Esophagus squamous epithelium (tissue), 5 donors: ENCODE measurements at places on chromosomes 11 and 22.

GRCh38 chr11:47495011-47495855 lies 46.3 kb upstream of the RAPSN start:
- DNase-seq = no peak

- DNase-seq = no peak
These were observed 104.0 kb downstream of the PDE2A start for GRCh38 chr11:72569966-72570892.

DNA sequence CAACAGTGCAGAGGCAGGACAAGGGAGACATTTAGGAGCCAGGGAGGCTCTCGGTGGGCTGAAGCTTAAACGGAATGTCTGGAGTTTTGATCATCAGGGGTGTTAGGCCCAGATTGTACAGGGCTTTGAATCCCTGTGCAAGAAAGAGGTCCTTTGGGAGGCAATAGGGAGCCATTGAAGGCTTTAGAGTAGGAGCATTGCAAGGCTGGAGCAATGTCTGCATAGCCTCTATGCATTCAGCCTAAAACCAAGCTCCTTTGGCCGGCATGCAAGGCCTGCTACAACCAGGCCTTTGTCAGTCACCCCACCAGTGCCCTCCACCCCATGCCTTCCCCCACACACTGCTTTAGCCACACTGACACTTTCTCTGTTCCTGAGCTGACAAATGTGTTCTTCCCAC lies 47.4 kb upstream of the FGF3 start:
- no peak for DNase-seq

GRCh38 chr11:87036756-87037449 lies 831 bp upstream of the TMEM135 start:
- no peak for DNase-seq

DNA sequence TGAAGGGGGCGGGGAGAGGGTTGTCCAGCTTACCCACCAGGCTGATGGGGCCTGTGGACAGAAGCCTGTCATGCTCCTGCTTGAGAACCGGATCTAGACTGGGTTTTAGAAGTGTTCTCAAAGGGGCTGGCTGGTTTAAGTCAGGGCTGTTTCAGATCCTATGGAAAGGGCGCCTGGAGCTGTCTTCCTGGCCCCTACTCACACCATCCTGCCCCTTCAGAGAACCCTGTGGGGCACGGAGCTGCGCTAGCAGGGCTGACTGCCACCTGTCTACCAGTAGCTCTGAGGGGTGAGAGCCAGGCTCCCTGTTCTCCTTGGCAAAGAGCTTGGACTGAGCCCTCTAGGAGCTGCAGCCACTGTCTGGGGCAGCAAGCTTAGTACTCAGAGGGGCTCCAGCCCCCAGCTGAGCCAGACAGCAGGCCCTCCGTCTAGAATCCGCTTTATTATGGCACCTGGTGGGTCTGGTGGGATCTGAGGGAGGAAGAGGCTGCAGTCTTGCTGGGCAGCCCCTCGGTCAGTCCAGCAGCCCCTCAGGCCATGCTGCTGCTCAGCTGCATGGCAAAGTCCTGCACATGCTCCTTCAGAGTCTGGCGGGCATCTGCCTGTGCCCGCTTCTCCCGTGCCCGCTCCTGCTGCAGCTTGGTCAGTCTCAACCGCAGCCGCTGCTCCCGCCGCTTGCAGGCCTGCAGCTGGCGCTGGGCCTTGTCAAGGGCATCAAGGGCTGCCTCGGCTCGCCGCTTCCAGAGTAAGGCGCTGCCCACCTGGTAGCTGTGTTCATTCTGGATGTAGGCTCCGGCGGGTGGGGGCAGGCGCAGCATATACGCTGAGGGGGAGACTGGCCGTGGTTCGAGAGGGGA lies 2.3 kb downstream of the THAP7 start:
- DNase-seq = no peak

DNA sequence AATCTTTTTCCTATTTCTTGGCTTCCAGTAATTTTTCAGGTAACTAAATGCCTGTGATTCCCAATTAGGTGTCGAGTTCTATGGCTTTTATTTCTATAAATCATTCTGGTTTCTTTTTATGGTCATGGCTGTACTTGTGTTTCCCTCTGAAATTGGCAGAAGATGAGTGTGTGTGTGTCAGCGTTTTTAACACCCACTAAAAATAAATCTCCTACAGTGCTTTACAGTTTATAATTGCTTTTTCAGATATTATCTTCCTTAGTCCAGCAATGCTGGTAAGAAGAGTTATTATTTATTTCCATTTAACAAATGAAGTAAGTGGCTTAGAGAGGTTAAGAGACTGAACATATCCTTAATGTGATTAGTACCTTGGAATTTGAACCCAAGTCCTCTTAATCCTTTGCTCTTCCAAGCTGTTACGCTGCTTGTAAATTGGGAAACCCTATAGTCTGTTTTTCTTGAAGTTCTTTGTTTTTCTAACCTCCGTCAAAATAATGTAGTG lies 125.2 kb downstream of the TEAD1 start:
- no peak for DNase-seq

DNA sequence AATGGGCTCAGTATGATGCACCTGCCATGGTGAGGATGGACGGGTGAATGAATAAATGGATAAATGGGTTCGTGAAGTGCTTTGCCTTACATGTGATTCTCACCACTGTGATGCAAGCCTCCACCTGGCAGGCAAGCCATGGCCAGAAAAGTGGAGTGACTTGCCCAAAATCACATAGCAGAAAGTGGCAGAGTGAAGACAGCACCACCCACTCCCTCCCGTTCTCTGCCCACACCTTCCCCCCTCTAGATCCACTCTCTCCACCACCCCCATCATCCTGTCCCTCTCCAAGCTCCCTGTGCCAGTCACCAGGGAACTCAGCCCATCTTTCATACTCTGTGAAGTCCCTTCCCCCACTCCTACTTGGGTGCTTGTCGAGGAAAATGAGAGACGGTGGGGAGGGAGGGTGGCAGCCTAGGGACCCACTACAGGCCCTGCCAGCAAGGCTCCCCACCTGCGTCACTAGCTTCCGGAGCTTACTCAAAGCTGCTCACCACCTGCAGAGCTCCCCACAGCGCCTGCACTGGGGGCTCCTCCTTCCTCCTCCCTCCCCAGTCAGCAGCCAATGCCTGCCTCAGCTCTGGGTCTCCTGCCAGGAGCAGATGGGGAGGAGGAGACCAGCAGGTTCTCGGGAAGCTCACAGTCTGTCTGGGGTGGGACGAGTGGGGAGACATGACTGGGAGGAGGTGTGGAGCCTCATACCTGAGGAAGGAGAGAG lies 82.3 kb downstream of the PDE2A start:
- DNase-seq = no peak

DNA sequence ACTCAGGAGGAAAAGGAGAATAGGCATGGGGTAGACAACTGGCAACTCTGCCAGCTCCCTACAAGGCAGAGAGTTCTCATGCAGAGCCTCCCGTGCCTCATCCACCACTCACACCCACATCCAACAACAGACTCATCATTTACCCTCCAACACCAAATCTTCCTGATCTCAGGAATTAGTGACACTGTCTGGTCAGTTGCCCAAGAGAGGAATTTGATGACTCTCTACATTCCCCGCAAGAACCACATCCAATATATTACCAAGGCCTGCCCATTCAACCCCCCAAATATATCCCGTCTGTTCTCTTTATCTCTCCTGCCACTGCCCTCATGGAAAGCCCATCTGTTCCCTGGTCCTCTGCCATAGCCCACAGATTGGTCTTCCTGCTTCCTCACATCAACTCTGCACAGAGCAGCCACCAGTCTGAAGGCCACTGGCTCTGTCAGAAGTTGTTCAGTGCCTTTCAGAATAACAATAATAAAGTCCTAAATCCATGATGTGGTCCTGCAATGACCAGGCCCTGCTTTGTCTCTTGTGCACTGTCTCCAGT lies 57.5 kb upstream of the CD82 start:
- no peak for DNase-seq

- no peak for DNase-seq
These were observed 116.0 kb downstream of the RBFOX2 start for GRCh38 chr22:35912658-35913057.

GRCh38 chr11:36258730-36259360 lies 30.4 kb downstream of the COMMD9 start:
- DNase-seq = no peak

DNA sequence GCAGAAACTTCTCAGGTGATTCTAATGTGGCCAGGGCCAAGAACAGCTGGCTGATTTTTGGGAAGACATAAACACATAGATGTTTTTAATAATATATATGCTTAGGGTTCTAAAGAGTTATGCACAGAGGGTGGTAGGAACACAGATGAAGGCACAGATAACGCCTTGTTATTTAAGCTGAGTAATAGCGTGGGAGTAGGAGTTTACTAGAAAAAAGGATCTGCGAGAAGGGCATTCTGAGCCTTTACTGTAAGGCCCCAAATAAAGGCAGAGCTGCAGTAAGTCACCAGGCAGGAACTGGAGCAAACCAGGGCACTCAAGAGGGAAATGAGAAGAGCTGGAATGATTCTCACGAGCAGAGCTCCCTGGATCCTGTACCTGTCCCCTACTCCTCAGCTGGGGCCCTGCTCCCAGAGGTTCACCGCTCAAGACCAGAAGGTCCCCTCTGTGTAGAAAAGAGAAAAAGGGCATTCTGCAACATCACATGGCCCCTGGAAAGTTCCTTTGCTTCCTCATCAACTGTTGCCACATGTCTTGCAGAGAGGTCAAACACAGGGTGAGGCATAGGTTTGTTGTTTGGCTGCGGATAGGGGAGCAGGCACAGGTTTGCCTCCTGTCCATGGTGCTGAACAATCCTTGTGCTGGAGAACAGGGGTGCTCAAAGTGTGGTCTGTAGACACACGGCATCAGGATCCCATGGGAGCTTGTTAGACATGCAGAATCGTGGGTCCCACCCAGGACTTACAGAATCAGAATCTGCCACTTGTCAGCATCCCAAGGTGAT lies 125.7 kb downstream of the TENM4 start:
- DNase-seq = no peak

DNA sequence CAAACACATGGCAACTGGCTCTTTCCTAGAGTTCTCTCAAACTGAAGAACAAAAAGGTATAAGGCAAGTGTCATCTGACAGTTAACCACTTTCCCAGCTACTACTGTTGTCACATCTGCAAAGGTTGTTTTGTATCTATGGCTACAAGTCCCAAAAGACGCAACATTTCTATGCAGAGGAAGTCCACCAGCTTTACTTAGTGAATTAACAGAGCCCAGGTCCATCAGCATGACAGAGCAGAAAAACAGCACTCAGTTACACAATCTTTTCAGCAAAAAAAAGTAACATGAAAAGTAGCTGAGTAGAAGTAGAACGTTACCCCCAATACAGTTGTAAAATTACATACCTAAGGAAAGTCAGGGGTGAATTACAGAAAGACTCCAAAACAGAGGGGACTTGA lies 12.1 kb downstream of the CPSF7 start:
- DNase-seq = no peak

DNA sequence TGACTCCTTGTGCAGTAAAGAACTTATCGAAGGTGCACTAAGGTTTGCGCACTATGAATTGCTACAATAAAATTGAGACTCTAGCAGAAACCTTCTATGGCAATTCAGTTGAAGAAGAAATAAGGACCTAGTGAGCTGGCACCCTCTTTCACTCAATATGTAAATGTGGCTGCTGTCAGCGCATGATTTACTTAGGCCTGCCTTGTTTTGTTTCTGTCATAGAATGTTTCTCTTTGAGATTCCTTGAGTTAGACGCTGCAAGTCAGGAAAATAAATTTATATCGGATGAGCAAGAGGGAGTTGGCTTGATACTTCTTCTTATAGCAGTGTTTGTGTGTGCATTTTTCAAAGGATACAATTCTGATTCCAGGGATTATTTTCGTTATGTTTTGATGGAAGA lies 322.1 kb downstream of the BLID start:
- DNase-seq = no peak

DNA sequence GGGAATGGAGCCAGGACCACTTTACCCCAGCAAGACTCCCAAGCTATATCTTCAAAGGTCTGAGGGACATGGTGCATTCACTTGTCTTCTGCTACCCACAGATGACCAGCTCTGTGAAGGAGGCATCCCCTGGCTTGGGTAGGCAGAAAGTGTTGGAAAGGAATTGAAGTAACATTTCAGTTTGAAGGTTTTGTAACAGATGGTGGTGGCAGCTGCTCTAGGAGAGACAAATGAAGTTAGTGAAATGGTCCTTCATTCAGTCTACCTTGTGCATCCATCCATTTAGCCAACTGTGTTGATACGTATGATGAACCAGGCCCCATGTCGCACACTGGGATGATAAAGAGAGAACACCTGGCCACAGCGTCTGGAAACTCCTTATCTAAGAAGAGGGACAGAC lies 140.5 kb downstream of the COMMD9 start:
- no peak for DNase-seq

DNA sequence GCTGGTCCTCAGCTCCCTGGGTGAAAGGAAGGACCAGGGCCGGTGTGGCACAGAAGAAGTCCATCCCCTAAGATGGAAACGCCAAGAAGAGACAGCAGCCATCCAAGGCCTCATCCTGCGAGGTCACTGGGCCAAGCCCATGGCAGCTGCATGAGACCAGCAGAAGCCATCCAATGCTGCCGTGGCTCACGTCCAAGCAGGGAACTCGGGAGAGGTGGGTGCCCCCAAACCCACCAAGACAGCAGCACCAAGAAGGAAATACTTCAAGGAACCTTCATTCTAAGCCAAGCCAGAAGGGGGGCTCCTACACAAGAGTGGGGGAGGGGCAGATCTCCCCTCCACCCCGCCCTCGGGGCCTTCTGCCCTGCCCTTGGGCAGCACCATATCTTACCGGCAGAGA lies 49.6 kb downstream of the IGSF9B start:
- DNase-seq = no peak

- no peak for DNase-seq
These were observed 17.5 kb upstream of the TMEM191C start for GRCh38 chr22:21449531-21450319.

DNA sequence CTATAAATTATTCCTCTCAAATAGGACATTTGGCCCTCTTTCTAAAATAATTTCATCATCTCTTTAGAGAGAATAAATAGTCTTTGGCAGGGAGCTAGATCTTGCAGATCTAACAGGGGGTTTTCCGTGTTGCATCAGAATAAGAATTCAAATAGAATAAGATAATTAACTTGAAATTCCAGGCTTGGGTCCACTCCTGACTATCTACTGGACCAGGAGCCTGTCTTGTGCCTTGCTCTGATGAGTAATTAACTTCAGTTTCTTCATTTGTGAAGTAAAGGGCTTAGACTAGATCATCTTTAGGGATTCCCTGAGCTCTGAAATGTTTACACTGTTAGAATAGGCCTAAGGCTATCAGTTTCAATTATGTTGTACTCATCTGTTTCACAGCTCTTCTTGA lies 23.5 kb upstream of the TMEM123 start:
- DNase-seq = no peak

DNA sequence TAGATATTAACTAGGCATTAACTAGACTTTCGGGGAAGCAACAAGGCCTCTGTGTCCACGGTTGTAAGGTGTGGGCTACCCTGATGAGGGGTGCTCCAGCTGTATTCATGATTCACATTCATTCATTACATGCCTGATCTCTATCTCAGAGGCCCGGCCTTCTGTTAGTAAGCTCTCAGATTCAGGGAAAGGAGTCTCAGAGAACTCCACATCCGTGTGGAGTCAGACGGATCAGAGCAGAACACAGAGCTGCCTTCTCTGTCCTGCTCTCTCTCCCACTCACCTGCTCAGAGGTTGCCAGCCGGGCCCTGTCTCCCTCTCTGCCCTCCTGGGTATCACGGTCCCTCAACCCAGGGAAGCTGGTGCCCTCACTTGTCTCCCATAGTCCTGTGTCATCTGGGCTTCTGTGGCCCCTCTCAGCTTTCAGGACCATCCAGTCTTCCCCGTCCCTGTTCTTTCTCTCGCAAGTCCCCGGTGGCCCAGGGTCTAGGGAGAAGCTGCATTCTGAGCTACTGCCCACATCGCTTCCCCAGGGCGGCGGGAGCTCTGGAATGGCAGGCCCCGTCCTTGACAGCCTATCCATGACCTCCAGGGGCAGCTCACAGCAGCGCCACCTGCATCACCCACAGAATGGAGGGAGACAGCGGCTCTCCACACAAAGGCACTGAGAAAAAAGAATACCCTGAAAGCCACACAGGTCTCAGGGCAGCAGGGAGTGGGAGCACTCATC lies 4.3 kb downstream of the TP53AIP1 start:
- DNase-seq = no peak
